ENCODE measurements at places on chromosomes 7 and 10.
A peak's percentile ranks its signal among the peaks of the same experiment; 100 is the strongest.

- no peak for DNase-seq
Measured at GRCh38 chr7:54811041-54811845, 52.2 kb upstream of the SEC61G start.

DNA sequence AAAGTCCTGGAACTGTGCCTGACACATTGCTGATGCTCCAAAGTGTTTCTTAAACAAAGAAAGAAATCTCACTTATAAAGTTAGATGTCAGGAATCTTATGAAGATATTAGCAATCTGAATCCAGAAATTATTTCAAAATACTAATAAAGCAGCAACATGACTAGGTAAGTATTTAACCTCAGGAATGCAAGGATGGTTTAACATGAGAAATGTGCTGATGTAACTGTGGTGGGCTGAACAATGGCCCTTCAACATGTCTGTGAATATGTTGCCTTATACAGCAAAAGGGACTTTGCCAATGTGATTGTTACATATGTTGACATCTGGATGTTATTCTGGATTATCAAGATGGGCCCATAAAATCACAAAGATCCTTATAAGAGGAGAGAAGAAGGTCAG lies 87.1 kb downstream of the TEX36 start:
- DNase-seq: no peak

DNA sequence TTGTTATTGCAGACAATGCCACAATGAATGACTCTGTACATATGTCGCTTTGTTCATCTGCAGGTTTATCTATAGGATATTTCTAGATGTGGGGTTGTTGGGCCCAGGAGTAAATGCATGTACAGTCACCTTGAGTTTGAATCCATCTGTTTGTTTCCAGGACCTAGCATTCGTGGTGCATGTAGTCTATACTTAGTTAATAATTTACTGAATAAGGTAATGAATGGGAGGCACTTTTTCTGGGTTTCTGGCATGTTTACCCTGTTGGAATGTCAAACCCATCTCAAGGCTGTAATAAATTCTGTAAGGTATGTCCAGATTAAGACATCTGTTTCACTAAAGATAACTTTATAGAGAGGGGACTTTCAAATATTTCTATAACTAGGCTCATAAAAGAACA lies 23.5 kb downstream of the HECTD2 start:
- DNase-seq: no peak

DNA sequence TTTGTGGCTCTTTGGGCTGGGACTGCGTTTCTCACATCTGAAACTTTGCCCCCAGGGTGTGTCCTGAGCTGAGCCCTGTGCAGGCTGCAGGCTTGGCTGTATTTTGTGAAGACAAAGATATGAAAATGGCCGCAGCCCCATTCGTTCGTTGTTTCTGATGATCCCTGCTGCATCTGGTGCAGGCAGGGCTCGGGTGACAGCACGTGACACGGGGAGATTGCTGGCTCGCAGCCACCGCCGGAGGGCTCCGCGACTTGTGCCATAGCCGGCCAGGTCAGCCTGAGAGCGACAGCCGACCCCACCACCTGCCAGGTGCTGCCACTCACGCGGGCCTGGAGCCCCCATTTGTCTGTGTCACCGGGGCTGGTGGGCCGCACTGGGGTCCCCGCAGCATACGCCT lies 81.3 kb downstream of the ZRANB1 start:
- no peak for DNase-seq

DNA sequence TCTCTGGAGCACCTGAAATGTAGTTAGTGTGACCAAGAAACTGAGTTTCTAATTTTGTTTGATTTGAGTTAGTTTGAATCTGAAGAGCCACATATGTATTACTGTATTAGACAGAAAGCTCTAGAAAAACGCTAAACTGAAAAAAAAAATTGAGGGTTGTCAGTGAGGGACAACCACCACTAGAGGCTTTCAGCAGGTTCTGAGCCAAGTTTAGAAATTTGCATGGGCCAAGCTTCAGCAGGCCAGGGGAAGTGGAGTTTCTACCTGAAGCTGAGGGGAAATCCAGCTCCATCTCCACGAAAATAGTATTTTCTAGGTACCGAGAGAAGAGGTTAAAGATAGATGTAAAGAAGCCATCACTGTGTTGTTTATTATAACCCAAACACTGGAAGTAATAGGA lies 77.9 kb upstream of the PLXNA4 start:
- DNase-seq: peak; percentile 51

DNA sequence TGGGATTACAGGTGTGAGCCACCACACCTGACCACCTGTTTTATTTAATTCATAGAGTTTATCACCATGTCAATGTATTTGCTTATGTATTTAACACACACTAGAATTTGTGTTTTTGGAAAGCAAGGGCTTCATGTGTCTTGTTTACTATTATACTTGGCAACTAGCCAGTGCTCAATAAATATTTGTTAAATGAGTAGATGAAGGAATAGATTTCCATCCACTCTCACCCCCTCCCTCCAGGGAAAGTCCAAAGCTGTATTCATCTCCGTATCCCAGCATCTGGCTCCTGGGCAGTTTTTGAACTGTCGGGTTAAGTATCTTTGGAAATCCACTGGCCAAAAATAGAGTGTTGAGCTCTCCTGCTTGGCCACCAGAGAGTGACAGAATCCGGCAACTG lies 4.6 kb upstream of the RADIL start:
- DNase-seq: no peak

GRCh38 chr7:39621261-39621660 lies 2.1 kb upstream of the RALA start:
- no peak for DNase-seq

GRCh38 chr10:123548770-123549169 lies 117.4 kb upstream of the GPR26 start:
- DNase-seq: no peak

DNA sequence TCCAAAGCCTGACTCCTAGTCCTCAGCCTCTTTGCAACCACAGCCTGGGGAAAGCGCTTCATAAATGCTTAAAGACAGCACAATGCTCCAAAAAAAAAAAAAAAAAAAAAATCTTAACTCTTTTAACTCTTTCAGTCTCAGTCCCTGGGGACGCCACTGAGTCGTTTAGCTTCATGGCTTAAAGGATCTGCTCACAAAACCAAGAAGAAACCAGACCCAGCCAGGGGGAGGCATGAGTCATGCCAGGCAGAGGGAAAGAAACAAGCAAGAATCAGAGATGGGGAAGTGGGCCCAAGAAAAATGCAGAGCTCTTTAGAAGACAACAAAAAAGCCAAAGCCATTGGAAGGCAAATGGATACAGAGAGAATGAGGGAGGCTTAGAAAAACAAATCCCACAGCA lies 32.5 kb upstream of the DOCK1 start:
- no peak for DNase-seq

DNA sequence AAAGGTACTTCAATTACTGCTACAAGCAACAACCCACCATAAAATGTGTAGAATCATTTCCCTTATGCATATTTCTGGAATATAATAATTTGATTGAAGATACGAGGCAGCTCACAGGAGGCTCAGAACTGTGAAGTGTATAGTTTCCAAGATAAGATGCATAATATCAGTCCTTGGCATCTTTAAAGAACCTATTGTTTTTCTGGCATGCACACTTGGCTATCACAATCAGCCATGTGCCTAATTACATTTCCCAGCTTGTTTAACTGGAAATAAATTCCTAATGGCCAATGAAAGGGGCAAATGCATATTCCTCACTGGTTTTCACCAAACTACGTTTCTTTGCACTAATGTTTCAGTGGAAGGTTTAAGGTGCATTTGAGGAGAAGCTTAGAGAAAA lies 83.4 kb upstream of the LRRC18 start:
- DNase-seq: no peak

- DNase-seq: no peak
Measured at GRCh38 chr7:26556061-26556881, 264.6 kb downstream of the SNX10 start.

GRCh38 chr7:90320801-90321494 lies at the start of gene FAM237B:
TSS of gene FAM237B (minus strand) at chr7:90321304. CDS start at chr7:90319748, 1,556 bp downstream.
- no peak for DNase-seq

DNA sequence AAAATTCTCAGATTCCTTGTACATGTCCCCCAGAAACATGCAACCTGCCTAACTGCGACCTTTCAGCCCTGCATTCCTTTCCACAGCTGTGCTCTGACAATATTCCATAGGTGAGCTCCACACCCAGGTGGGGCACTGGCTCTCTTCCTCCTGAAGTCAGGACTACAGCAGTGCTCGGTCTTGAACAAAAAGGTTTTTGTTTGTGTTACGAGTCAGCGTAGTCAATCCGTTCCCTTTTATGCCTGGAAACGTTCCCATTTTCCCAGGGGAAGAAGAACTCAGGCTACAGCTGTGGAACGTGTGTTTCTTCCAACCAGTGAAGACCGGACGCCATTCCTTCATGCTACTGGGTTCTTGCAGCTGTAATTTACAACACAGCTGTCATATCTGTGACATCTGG lies 52.4 kb upstream of the PFKP start:
- no peak for DNase-seq

DNA sequence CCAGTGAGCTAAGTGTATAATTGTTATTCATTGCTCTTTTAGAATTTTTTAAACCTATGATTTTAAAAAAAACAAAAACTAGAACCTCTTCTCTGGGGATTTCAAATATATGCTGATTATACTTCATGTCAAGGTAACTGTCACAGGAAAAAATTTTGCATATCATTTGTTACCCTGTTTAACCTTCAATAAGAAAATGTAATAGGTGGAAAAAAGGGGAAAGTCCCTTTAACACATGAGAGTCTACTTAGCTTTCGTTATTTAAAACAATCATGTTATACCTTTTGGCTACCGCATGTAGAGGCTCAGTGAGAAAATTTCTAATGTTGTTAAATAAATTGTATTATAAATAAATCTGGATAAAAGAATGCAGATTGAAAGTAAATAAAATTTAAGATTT lies 190.1 kb upstream of the AKR1E2 start:
- DNase-seq: no peak

- DNase-seq: peak; percentile 67
Measured at GRCh38 chr7:153408360-153409335, 643.5 kb upstream of the DPP6 start.

GRCh38 chr7:40151504-40151903 lies 16.7 kb downstream of the SUGCT start:
- DNase-seq: no peak

GRCh38 chr7:10022480-10022879 lies 951.2 kb upstream of the PHF14 start:
- DNase-seq: no peak

GRCh38 chr7:17682586-17682985 lies 257.7 kb downstream of the SNX13 start:
- no peak for DNase-seq

- no peak for DNase-seq
Measured at GRCh38 chr10:3487228-3487627, 297.8 kb downstream of the KLF6 start.
